ENCODE measurements at places on chromosomes 1 and 21.

- DNase-seq = no peak
These were observed 207.0 kb upstream of the MAP1LC3C start for GRCh38 chr1:242205622-242206489.

DNA sequence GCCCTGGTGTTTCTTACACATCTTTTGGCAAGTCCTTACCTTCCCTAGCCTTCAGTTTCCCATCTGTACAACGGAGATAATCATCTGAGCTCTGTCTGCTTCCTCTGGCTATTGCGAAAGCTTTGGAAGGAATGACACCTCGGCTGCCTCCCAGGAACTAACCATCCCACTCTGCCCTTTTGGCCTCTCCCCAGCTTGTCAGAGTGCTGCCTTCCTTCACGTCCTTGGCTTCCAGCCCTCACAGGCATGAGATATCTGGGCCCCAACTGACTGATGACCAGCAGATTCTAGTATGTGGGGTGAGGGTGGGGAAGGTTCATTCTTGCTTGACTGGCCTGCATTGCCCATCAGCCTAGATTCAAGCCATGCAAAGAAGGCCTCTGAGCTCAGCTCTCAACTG is 253.1 kb upstream of the FGGY start:
- no peak for DNase-seq

DNA sequence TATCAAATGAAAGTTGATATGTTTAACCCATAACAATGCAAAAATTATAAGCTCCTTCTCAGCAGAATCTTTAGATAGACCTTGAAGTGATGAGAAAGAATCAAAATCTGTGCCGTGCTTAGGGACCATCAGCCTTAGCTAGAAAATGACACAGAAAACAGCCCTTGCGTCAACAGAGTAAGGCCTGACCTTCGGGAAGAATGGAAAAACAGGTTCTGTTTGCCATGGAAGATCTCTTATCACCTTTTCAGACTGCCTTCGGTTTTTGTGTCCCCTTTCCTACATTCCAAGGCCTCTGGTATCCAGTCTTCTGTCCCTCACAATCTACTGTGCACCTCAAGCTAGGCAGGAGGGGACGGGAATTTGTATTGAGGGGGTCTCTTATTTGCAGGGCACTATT is 37.6 kb upstream of the DPT start:
- DNase-seq = no peak

DNA sequence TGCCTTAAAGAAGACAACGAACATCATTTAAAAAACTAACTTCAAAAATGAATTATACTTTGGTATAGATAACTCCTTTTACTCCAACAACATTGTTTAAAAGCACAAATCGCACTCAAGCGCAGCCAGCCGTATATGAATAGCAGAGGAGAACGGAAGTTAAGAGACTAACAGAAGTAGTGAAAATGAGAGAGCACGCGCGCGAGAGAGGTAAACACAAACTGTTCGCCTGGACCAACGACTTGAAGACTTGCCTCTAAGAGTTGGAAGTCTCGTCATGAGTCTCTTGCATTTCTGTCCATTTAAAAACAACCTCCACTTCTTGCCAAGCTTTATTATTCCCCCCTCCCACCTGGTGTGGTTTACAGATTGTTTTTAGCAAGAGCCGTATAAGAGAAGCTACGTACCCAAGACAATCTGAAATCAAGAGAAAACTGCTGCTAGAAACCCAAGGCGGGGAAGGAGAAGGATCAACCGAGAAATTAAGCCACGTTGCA is 479 bp downstream of the SELENOF start:
- DNase-seq = no peak

DNA sequence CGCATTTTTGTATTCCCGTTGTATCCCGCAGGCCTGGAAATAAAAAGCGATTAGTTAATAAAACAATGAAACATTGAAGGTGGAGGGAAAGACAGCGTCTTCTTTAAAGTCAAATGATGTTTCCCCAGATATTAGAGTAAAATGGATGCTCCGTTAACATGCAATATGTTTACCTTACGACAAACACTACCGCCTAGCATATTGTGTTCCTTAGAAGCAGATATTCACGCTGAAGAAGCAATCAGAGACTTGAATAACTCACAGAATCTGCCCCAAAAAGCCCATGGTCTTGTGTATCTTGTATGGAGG is 583 bp upstream of the B4GALT3 start:
- DNase-seq = peak; percentile 17

DNA sequence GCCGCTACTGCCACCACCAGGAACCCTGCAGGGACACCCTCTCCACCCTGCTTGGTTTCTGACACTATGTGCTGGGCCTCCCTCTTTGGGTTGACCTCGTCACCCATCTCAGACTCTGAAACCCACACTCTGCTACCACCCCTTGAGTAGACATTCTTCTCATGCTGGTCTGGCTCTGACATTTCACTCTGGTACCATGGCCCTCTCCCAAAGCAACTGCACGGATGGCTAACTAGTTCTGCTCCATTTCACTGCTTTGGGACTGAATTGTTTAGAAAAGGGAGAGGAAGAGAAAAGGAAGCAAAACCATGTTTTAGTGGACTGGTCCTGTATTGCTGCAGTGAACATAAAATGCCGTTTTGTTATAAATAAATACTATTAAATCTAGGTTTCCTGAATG is 137.8 kb downstream of the KCNK2 start:
- no peak for DNase-seq

GRCh38 chr1:145891587-145892485 is 6.2 kb upstream of the ANKRD35 start:
- DNase-seq = peak; percentile 76

GRCh38 chr1:44223187-44223610 is 9.9 kb downstream of the DMAP1 start:
- no peak for DNase-seq

GRCh38 chr1:183165456-183165855 is 20.6 kb upstream of the LAMC2 start:
- no peak for DNase-seq

GRCh38 chr21:30935121-30935888 is 53.9 kb upstream of the KRTAP11-1 start:
- DNase-seq = no peak

DNA sequence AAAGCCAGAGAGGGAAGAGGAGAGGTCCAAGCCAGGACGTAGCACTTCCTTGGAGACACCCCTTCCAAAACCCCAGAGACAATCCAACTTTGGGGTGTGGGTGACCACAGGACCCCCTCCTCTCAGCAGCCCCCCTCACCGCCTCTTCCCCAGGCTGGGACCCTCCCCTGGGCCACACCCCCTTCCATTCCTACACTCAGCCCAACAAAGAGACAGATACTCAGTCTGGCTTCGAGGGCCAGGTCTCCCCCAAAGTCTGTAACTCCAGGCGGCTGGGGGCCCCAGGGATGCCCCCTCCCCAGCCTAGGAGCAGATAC is 1.4 kb downstream of the MEX3A start:
- no peak for DNase-seq

All from hematopoietic multipotent progenitor cell treated with erythropoietin and hydrocortisone succinate and interleukin-3 and kit ligand, for 15 days (in vitro differentiated cells).